Osteoblast (primary cell): ENCODE measurements at places on chromosomes 4 and X.

DNA sequence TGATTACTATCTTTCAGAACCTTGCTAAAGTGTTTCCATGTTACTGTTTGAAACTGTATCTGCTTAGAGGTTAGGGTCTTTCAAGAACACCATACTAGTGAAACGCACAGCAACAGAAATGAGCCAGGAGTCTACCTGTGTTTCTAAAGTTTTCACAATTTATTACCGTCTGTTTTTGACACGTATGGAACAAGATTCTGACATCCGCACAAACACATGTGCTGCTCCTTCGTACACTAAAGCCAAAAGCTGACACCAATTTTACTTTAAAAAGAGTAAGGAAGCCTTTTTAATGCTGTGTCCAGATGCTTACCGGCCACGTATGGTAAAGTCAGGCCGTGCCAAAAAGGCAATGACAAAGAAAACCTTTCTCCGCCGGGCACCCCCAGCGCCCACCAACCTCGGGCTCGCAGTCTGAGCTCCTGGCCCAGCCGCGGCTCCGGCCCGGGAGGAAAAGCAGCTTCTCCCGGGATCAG, 532 bp downstream of the RPS4X start:
- no peak for DNase-seq
- peak overlapping the region; percentile 85 for H3K27ac ChIP-seq
- peaks cover 49% of the 10 kb centered on the region for H3K4me1 ChIP-seq

GRCh38 chr4:150355858-150356455, 226.0 kb upstream of the MAB21L2 start:
- no peak overlapping the region for H3K27ac ChIP-seq
- no peak for DNase-seq
- H3K4me1 ChIP-seq: no peaks in the 10 kb centered on the region
- no peaks in the 10 kb centered on the region for H3K36me3 ChIP-seq

- no peak overlapping the region for H3K4me3 ChIP-seq
- DNase-seq: no peak
- no peaks in the 10 kb centered on the region for H3K27me3 ChIP-seq
- no peak overlapping the region for H3K27ac ChIP-seq
- H3K4me1 ChIP-seq: no peaks in the 10 kb centered on the region
These were observed 65.9 kb downstream of the ZNF711 start for GRCh38 chrX:85309717-85310116.

GRCh38 chr4:123418351-123418931, 21.8 kb downstream of the SPRY1 start:
- peak overlapping the region; percentile 54 for H3K27ac ChIP-seq
- H3K27me3 ChIP-seq: no peaks in the 10 kb centered on the region
- peak; percentile 94 for DNase-seq
- H3K4me3 ChIP-seq: peak overlapping the region; percentile 26

GRCh38 chrX:27765718-27766117, 42.1 kb upstream of the MAGEB10 start:
- no peak overlapping the region for H3K4me3 ChIP-seq
- no peaks in the 10 kb centered on the region for H3K4me1 ChIP-seq
- no peak overlapping the region for H3K27ac ChIP-seq
- no peaks in the 10 kb centered on the region for H3K36me3 ChIP-seq
- H3K27me3 ChIP-seq: no peaks in the 10 kb centered on the region

DNA sequence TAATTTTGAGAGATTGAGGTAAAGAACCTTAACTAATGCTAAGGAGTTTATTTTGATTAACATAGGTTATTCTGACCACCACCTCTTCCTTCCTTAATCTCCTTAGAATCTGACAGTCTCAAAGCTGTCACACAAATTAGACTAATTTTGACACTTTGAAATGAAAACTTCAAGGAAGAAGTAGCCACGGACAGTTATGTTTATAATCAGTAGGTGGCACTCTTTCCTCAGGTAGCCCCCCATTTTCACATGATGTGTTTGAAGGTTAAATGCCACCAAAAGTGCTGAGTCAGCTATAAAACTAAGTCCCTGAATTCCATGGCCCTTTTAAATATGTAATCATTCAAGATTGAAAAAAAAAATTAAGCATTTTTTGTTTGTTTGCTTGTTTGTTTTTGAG, 22.4 kb downstream of the TMEM33 start:
- H3K27ac ChIP-seq: no peak overlapping the region
- peaks cover 6% of the 10 kb centered on the region for H3K36me3 ChIP-seq
- H3K4me1 ChIP-seq: no peaks in the 10 kb centered on the region
- no peaks in the 10 kb centered on the region for H3K27me3 ChIP-seq
- peak; percentile 5 for DNase-seq

GRCh38 chr4:110107866-110108265, 90.5 kb downstream of the ELOVL6 start:
- H3K27me3 ChIP-seq: no peaks in the 10 kb centered on the region
- peaks cover 39% of the 10 kb centered on the region for H3K4me1 ChIP-seq
- no peak overlapping the region for H3K27ac ChIP-seq
- H3K4me3 ChIP-seq: no peak overlapping the region

DNA sequence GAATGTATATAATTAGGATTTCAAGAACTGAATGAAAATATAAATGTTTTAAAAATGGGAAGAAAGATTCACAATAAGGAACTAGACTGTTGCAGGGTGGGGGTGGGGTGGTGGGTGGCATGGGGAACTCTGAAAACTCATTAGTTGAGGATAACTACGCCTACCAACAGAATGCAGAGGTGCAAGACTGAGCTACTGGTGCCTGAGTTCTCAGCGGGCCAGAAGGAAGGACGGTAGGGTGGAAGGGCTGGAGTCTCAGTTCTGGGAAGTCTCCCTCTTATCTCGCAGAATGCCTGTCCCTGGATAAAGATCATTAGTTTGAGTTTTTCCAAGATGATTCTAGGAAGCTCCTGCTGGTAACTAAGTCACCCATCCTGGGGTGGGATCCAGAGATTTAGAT, 1.3 kb upstream of the SOD3 start:
- peak overlapping the region; percentile 60 for H3K4me3 ChIP-seq
- H3K27me3 ChIP-seq: no peaks in the 10 kb centered on the region
- H3K27ac ChIP-seq: peak overlapping the region; percentile 83
- no peaks in the 10 kb centered on the region for H3K36me3 ChIP-seq

- DNase-seq: no peak
- H3K4me3 ChIP-seq: no peak overlapping the region
- H3K27me3 ChIP-seq: no peaks in the 10 kb centered on the region
- H3K27ac ChIP-seq: no peak overlapping the region
- H3K4me1 ChIP-seq: no peaks in the 10 kb centered on the region
These were observed 178.5 kb downstream of the PAPSS1 start for GRCh38 chr4:107541511-107541910.

DNA sequence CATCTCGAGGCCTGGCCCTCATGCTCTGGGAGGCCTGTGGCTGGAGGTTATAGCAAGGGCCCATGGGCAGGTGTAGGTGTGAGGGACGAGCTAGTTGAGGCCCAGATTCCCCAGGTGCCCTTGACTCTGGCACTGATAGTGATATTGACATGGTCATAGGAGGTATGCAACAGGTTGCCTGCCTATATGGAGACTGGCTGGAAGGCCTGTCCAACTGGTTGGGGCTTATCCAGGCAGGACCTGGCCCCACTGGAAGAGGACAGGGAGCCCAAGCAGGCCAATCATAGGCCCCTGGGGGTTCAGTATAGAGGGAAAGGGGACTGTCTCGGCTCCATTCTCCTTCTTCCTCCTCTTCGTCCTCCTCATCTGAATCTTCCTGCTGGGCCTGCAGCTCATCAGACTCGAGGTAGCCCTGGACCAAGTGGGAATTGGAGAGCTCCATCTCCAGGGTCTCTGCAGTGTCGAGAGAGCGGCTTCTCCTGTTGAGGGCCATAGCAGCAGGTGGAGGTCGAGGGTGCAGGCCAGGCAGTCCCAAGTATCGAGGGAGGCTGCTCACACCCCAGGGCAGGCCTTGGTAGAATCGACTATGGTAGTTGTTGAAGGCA, 15.3 kb downstream of the AMER1 start:
- H3K27me3 ChIP-seq: no peaks in the 10 kb centered on the region
- no peak overlapping the region for H3K27ac ChIP-seq
- DNase-seq: no peak
- H3K4me1 ChIP-seq: no peaks in the 10 kb centered on the region

- peaks cover 14% of the 10 kb centered on the region for H3K27me3 ChIP-seq
- peaks cover 4% of the 10 kb centered on the region for H3K4me1 ChIP-seq
- H3K4me3 ChIP-seq: no peak overlapping the region
These were observed 138.6 kb upstream of the NKX1-1 start for GRCh38 chr4:1544861-1545281.

DNA sequence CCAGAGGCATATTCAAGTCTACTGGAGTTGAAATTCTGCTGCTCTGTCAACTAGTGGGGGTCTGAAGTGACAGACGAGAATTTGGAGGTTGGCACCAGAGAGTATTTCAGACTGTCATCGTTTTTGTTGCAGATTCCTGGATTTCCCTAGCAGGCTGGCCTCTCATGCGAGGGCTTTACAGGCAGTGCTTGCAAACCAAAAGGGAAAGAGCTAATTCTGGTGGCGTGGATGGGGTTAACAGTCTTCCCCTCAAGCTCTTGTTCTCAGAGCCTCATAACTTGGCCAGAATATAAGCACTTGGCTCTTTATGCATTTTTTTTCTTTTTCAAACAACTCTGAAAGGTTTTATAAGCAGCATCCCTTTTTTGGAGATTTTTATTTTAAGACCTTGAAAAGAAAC, at the start of gene SPARCL1:
Gene SPARCL1, minus strand, starts transcription at position 190 of the 400 bp plus-strand sequence. CDS start 29,802 bp downstream, outside the sequence.
- DNase-seq: no peak
- peaks cover 4% of the 10 kb centered on the region for H3K4me1 ChIP-seq
- H3K4me3 ChIP-seq: no peak within 1 kb of the TSS
- no peaks in the 10 kb centered on the region for H3K27me3 ChIP-seq
- no peak within 1 kb of the TSS for H3K27ac ChIP-seq

- no peak overlapping the region for H3K4me3 ChIP-seq
- H3K4me1 ChIP-seq: no peaks in the 10 kb centered on the region
- H3K36me3 ChIP-seq: no peaks in the 10 kb centered on the region
- no peak for DNase-seq
- H3K27ac ChIP-seq: no peak overlapping the region
These were observed 68.3 kb upstream of the RBPJ start for GRCh38 chr4:26252349-26253025.

DNA sequence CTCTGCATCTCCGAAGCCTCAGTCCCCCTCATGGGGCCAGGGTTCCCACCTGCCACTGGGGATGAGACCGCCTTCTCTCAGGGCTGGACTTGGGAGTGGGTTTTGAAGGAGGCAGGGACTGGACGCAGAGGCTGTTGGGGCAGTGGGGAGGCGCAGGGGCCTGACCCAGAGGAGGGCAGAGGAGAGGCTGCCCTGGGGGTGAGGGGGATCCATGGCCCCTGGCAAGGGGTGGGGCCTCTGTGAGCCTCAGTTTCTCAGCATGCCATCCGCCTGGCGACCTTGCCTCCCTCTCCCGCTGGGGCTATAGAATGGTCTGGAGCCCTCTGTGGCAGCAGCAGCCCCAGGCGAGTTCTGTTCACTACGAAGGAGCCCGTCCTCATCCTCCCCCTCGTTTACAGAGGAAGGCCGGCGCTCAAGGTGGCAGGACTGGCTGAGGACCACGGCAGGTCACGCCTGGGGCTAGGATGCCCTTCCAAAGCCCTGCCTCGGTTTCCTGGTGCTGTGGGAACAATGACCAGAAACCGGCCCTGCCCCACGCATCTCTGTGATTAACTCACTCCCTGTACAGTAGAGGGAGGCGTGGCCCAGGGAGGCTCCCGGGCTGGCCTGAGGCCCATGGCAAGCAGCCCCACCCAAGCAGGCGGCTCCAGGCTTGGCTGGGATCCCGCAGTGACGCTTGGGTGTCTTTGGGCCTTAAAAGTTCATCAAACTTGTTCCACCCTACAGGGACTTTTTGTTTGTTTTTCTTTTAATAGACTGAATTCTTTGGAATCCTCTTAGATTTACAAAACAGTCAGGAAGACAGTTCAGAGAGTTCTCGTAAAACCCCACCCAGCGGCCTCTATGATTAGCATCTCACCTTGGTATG, 16.0 kb upstream of the SH3TC1 start:
- peak; percentile 97 for DNase-seq
- no peaks in the 10 kb centered on the region for H3K36me3 ChIP-seq
- H3K4me1 ChIP-seq: peaks cover 40% of the 10 kb centered on the region
- no peak overlapping the region for H3K4me3 ChIP-seq
- peak overlapping the region; percentile 37 for H3K27ac ChIP-seq

- H3K27ac ChIP-seq: no peak overlapping the region
- H3K4me3 ChIP-seq: peak overlapping the region; percentile 77
- peaks cover 14% of the 10 kb centered on the region for H3K4me1 ChIP-seq
- no peaks in the 10 kb centered on the region for H3K27me3 ChIP-seq
- H3K36me3 ChIP-seq: peaks cover 7% of the 10 kb centered on the region
These were observed 1.4 kb upstream of the HHIP start for GRCh38 chr4:144644368-144645101.

DNA sequence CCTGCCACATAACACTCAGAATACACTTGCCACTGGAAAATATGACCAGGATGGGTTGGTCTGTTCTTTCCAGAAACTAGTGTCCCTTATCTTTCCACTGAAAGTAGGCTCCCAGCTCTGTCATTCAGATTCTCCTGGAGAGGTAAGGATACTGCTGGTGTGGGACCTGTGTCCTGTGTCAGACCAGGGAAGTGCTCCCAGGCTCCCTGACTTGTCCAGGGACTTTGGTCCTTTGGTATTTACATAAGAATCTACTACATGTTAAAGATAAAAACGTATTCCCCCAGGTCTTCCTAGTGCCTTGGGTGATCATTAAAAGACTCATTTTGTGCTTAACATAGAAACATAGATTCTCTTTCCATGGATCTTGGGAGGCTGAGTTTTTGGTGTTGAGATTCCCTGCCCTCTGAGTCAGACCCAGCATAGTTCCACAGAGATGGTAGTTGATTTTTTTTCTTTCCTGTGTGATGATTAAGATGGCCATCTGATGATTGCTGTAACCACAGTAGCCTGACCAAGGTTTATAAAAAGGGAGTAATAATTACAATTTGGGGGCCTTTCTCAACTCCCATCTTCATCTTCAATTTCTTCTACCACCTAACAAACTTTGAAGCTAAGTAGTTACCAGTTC, 159.8 kb upstream of the JADE1 start:
- H3K36me3 ChIP-seq: no peaks in the 10 kb centered on the region
- H3K4me1 ChIP-seq: peaks cover 8% of the 10 kb centered on the region
- DNase-seq: peak; percentile 91
- H3K27me3 ChIP-seq: no peaks in the 10 kb centered on the region
- no peak overlapping the region for H3K4me3 ChIP-seq

DNA sequence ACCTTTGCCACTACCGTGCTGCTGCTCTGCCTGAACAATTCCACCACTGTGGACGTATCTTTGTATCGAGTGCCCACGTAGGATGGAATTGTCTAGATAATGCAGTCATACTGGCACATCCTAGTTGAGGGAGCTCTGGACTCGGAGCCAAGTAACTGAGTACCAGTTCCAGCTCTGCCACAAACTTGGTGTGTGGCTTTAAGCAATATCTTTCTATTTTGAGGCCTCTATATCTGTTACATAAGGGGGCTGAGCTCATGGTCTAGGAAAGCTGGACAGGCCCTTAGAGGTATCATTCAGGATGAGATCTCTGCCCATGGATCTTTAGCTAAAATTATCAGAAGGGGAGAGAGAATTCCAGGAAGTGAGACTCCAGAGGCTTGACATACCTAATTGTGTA, 12.4 kb downstream of the GABRE start:
- H3K4me3 ChIP-seq: no peak overlapping the region
- H3K27me3 ChIP-seq: no peaks in the 10 kb centered on the region
- peaks cover 63% of the 10 kb centered on the region for H3K36me3 ChIP-seq
- DNase-seq: no peak

- no peak overlapping the region for H3K4me3 ChIP-seq
- H3K27me3 ChIP-seq: no peaks in the 10 kb centered on the region
- H3K27ac ChIP-seq: no peak overlapping the region
- H3K4me1 ChIP-seq: no peaks in the 10 kb centered on the region
These were observed 108.1 kb upstream of the PAQR3 start for GRCh38 chr4:79047316-79047715.

- H3K4me3 ChIP-seq: peak overlapping the region; percentile 71
- DNase-seq: peak; percentile 91
- no peaks in the 10 kb centered on the region for H3K36me3 ChIP-seq
- no peaks in the 10 kb centered on the region for H3K27me3 ChIP-seq
These were observed 49.2 kb upstream of the PRSS48 start for GRCh38 chr4:151227731-151228130.
